ENCODE measurements at places on chromosomes 6 and 20.

- DNase-seq, result no peak
Observed at GRCh38 chr6:45445749-45446549, 68.2 kb upstream of the SUPT3H start.

GRCh38 chr6:36699348-36699747 is 1.7 kb downstream of the RAB44 start:
- DNase-seq, result no peak

DNA sequence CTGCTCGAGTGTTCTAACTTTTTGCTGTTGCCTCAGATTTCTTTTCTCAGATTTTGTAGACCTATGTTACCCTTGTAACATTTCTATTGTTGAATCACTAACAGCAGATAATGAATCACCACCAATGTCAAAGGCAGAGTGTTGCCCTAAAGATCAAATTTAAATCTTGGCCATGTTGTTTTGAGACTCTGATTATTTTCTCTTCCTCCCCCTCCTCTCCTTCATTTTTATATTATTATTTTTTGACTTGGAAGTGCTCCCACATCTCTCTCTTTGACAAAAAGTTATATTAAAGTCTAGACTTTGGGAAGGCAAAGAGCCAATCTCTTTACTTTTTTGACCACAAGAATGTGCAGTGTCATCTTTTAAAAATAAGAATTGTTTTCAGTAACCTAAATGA is 422.7 kb downstream of the NKAIN2 start:
- no peak for DNase-seq

DNA sequence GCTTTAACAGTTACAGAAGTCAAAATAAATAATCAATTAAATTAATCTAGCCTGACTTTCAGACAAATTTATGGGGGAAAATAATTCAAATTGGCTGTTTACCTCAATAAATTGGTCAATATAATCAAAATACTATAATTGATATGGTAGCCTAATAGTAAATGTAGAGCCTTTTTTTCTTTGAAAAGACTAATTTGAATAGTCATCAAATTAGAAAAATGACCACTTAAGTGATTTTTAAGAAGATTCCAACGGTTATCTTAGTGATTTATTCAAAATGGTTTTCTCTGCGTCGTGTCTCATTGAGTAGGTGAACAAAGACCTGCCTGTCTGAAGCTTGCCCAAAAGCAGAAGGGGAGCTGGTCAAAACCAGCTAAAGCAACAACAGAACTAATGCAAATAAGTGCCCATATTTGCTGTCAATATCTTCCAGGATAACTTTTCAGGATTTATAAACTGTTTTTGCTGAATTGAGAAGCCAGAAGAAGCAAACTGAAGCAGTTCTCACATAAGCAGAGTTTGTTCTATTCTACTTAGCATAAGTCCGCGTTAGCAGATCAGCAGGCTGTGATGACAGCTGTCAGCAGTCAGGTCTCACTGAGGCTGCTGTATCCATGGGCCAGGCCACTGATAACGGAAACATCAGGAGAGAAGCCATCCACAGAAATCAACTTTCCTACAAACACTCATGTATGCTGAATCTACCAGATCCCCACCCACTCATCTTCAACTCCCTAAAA is 7.0 kb downstream of the RCAN2 start:
- DNase-seq, result no peak

DNA sequence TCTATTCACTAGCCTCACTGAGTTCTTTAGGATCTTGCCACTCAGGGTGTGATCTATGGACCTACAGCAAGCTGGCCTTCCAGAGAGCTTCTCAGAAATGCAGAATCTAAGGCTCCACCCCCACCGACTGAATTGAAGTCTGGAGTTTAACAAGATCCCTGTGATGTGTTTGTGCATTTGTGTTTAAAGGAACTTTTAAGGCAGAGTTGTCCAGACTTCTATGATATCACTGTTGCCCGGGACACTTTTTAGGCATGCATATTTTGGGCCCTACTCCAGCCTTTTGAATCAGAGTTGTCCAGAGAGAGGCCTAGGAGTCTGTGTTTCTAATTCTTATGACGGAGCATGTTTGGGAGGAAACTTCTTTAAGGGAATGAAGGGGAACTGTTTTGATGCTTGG is 232.3 kb downstream of the QKI start:
- DNase-seq, result no peak

- no peak for DNase-seq
Observed at GRCh38 chr6:168860987-168861386, 392.7 kb downstream of the THBS2 start.
